ENCODE measurements at places on chromosomes 5 and 9. TPM values are rescaled to one million over a fixed set of nuclear protein-coding genes. Genes with fewer than 3 reads are reported as not detected.

- peak; percentile 8 for DNase-seq
Measured at GRCh38 chr9:89363921-89364665, 45.8 kb downstream of the SECISBP2 start.

Gene CEL
- 7.2 TPM for total RNA-seq

DNA sequence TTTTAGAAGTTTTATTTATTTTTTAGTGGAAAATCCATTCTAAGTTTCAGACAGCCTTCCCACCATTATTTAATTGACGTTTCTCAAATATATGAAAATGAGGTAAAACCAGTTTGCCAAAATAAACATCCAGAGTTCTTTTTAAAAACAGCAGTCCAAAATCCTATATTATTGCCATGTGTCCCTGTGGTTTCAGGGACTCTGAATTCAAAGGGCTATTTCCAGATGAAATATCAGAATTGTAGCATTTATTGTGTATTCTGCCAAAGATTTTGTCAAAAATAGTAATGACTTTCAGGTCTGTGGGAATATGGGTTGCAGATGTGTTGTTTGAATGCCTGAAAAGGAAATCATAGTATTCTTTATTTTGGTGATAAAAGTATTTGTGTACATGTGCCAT is 41.6 kb downstream of the XRCC4 start:
- DNase-seq, result no peak

Gene CKMT2
- total RNA-seq, result 2,067 TPM

- no peak for DNase-seq
Measured at GRCh38 chr9:96047116-96047639, 171.7 kb downstream of the ERCC6L2 start.

Gene TRPM3
- total RNA-seq, result 0.35 TPM

Gene IL13
- not detected for total RNA-seq

DNA sequence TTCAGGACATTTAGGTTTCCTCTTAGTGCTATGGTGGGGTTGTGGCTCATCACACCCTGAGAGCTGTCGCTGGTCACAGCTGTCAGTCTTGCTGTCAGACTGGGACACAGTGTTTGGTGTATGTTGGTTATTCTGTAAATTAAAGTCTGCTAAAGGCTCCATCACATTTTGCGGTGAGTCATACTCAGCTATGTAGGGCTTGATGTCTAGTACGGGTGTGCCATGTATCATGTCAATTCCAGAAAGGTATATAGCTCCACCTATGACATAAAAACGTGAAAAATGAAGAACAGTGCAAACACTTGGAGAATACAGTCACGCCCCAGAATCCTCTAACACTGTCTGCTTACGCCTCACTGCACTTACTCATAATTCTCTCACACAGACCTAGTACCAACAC is 11.9 kb downstream of the TRMO start:
- DNase-seq, result no peak

Gene RNF183
- total RNA-seq, result not detected

- DNase-seq, result no peak
Measured at GRCh38 chr9:129708793-129709192, 43.3 kb downstream of the PRRX2 start.

- no peak for DNase-seq
Measured at GRCh38 chr9:130128251-130128650, 44.0 kb upstream of the NCS1 start.

- DNase-seq, result no peak
Measured at GRCh38 chr5:37696190-37697021, 143.4 kb downstream of the GDNF start.

- no peak for DNase-seq
Measured at GRCh38 chr5:91302305-91302704, 80.8 kb downstream of the ARRDC3 start.

- no peak for DNase-seq
Measured at GRCh38 chr5:90680921-90681563, 122.4 kb downstream of the ADGRV1 start.

- DNase-seq, result no peak
Measured at GRCh38 chr5:178279026-178279722, 46.6 kb upstream of the PHYKPL start.

DNA sequence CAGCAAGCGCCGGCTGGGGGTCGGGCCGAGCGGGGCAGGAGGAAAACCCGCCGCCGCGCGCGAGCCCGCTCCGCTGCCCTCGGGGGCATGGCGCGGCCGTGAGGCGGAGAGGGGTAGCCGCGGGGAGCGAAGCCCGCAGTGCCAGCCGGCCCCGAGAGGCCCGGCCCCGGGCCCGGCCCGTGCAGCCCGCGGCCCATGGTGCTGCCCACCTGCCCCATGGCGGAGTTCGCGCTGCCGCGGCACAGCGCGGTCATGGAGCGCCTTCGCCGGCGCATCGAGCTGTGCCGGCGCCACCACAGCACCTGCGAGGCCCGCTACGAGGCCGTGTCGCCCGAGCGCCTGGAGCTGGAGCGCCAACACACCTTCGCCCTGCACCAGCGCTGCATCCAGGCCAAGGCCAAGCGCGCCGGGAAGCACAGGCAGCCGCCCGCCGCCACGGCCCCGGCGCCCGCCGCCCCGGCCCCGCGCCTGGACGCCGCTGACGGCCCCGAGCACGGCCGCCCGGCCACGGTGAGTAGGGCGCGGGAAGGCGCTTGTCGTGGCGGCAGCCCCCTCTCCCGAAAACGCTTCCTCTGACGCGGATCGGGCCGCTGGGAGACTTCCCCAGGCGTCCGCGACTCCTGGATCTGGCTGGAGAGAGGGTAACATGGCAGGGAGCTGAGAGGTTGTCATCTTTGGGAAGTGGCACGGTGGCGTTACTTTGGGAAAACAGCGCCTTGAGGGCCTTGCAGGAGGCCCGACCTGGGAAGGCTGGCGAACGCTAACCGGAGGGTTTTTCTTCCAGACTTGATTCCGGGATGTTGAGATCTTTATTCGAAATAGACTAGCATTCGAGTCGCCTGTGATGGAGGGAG is 523 bp downstream of the MAML1 start:
- DNase-seq, result peak; percentile 64

Gene ZBTB43
- 36.6 TPM for total RNA-seq

GRCh38 chr9:131092548-131093440 is 3.5 kb upstream of the AIF1L start:
- DNase-seq, result no peak

Gene GLRA1
- not detected for total RNA-seq

DNA sequence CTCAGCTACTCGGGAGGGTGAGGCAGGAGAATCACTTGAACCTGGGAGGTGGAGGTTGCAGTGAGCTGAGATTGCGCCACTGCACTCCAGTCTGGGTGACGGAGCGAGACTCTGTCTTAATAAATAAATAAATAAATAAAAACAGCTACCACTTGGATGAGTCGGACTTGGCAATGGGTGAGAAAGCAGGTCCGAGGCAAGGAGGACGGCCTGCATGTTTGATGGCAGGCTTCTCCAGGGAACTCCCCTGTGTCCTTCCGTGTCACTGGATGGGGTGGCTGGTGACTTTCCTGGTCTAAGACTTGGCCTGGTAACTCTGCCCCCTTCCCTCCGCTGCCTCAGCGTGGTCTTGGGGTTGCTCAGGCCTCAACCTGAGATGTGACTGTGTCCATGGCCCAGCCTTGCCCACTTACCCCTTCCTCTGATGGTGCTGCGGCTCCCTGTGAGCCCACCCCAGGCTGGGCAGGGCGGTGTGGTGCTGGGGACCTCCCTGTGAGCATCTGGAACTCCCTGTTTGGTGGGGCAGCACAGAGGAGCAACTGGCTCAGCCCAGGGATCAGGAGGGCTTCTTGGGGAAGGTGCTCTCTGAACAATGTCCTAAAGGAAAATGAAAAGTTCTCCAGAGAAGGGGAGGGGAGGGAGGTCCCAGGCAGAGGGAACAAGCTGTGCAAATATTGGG is 62.5 kb upstream of the PSD2 start:
- DNase-seq, result no peak

DNA sequence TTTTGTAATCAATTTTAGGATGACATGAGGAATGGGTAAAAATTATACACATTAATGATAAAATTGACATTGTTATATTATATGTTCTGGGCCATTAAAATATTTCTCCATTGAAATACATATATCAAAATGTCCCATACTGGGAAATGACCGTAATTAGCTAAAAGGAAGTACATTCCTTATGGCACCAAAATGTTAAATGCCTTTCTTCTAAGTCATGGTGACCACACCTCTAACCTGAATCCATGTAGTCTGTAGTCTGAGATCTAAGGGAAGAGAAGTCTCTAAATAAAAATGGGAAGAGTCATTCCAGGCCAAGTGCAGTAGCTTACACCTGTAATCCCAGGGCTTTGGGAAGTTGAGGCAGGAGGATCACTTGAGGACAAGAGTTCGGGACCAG is 10.0 kb upstream of the GDA start:
- DNase-seq, result no peak

Gene NHP2
- 74.5 TPM for total RNA-seq

Gene SAP30L
- total RNA-seq, result 39.2 TPM

DNA sequence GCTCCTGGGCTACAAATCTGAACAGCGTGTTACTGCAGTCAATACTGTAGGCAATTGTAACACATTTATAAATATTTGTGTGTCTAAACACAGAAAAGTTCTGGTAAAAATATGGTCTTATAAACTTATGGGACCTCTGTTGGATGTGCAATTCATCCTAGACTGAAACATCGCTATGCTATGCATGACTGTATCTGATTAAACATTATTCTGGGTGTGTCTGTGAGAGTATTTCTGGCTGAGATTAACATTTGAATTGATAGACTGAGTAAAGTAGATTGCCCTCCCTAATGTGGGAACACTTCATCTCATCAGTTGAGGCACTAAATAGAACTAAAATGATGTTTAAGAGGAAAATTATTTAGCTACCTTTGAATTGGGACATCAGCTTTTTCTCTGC is 24.3 kb upstream of the PRDM9 start:
- no peak for DNase-seq

Gene RASEF
- total RNA-seq, result not detected

Gene PITX1
- not detected for total RNA-seq

- DNase-seq, result no peak
Measured at GRCh38 chr9:120712539-120713031, 1.7 kb downstream of the MEGF9 start.
